Substantia nigra (tissue), 51 donors: ENCODE measurements at places on chromosomes 13 and 19.

GRCh38 chr19:42261763-42262162, 6.8 kb upstream of the ERF start:
- DNase-seq = no peak

- no peak for DNase-seq
Measured at GRCh38 chr19:35151273-35152065, 3.1 kb upstream of the FXYD5 start.

DNA sequence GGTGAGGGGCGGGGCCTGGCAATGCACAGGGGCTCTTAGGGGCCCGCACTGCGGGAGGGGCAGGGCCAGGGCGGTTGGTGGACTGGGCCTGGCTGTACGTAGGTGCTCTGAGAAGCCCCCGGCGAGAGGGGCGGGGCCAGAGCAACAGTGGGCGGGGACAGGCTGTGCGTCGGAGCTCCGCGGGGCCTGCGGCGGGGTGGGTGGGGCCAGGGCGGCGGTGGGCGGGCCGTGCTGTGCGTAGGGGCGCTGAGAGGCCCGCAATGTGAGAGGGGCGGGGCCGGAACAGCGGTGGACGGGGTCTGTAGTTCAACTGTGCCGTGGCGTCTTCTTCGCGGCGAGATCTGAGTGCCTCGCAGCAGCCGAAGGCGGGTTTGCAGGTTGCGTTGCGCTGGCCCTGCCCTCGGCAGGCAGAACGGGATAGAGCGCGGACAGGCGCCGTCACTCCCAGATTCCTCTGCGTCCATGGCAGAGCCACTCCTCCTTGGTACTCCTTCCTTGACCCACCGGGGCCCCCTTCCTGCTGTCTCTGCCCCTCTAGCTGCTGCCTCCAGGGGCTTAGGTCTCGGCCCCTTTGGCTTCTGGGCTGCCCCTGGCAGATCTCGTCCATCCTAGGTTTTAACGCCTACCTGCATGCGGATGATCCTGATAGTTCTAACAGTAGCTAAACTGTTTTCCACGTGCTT, 33.2 kb downstream of the CCNE1 start:
- peak; percentile 85 for DNase-seq

- no peak for DNase-seq
Measured at GRCh38 chr13:75038393-75039113, 443.4 kb downstream of the TBC1D4 start.

DNA sequence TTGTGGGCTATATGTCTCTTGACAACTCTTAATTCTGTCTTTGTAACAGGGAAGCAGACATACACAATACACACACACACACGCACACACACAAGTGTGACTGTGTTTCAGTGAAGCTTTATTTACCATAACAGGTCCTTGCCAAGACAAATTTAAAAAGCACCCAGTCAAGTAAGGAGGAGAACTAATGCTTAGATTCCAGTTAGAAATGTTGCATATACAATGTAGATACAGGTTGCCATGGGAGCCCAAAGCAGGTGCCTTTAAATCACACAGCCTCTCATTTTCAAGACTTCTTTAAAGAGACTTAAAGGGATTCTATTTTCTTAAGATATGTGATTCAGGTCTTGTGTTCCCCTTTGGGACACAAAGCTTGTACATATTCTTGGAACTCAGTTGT, 1551.9 kb downstream of the EFNB2 start:
- no peak for DNase-seq

DNA sequence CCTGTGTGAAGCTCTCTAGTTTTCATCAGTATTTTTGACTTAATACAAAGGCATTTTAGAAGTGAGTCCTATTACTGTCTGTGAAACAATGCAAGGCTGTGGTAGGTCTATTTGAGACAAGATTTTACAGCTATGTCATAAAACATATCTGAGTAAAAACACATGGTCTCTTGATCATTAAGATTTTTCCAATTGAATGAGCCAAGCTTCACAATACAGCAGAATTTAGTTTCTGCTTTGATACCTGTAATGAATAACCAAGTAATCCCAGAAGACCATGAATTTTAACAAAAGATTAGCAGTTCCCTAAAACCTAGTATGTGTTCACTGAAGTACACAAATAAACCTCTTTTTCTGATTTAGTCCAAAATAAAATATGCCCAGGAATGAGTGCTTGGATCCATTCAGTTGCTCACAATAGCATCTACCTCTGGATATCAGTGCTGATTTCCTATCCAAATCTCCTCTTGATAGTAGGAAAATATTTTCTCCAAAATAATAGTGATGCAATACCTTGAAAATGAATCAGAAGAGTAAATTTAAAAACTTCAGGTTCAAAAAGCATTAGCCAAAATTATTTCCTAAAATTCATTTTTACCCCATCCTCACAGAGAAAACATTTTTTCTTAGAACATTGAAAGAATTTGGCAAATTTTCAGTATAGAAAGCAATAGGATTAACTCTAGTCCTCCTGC, 533.5 kb upstream of the SGCG start:
- DNase-seq = no peak

GRCh38 chr13:41611385-41611784, 154.0 kb downstream of the RGCC start:
- peak; percentile 18 for DNase-seq

DNA sequence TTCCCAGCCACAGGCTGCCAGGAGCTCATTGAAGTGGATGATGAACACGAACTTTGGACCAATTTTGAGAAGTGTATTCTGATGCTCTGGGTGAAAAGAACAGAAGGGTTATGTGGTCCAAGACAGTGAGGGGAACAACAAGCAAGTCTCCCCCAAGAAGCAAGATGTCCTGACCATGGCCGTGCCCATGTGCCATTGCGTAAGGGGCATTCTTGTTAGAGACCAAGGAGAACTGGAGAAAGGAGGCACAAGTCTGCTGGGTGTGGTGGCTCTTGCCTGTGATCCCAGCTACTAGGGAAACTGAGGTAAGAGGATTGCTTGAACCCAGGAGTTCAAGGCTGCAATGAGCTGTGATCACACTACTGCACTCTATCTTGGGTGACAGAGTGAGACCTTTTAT, 27.0 kb upstream of the UBAC2 start:
- DNase-seq = no peak

DNA sequence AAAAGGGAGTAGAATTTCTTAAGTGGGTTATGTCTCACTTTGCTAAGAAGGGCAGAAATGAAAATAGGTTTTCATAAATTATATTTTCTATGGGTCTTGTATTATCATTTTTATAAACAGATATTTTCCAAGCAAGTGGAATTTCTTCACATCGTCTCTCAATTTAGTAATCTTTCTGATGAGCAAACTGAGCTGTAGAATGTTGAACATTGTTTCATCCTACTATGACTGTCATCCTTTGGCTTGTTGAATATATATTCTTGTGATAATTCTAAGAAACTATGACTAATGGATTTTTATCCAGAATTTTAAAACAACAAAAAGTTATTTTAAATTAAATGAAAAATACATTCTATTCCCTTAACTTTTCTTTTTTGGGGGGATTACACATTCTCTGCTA, 313.8 kb downstream of the ENOX1 start:
- DNase-seq = no peak

GRCh38 chr19:7869453-7869909, 4.7 kb downstream of the PRR36 start:
- DNase-seq = no peak

- DNase-seq = no peak
Measured at GRCh38 chr13:76768384-76768783, 117.8 kb downstream of the KCTD12 start.

GRCh38 chr13:31903111-31903815, 128.3 kb upstream of the FRY start:
- DNase-seq = no peak

- no peak for DNase-seq
Measured at GRCh38 chr13:77412860-77413259, 86.0 kb upstream of the MYCBP2 start.

DNA sequence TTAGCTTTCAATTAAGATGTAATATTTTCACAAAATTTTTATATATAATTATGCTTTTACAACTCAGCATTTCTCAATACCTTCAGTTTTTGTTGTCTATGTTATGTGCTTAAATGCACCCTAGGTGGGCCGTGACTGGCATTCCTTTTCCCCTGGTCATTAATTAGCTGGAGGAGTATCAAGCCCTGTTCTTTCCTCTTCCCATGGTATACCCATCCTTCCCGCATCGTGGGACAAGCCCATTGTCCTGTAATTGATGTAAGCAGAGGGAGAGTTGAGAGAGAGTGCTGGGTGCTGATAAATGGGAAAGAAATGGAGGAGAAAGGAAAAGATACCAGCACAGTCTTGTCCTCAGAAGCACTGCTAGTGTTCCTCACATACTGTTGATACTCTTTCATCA, 591.7 kb downstream of the GPC6 start:
- no peak for DNase-seq

DNA sequence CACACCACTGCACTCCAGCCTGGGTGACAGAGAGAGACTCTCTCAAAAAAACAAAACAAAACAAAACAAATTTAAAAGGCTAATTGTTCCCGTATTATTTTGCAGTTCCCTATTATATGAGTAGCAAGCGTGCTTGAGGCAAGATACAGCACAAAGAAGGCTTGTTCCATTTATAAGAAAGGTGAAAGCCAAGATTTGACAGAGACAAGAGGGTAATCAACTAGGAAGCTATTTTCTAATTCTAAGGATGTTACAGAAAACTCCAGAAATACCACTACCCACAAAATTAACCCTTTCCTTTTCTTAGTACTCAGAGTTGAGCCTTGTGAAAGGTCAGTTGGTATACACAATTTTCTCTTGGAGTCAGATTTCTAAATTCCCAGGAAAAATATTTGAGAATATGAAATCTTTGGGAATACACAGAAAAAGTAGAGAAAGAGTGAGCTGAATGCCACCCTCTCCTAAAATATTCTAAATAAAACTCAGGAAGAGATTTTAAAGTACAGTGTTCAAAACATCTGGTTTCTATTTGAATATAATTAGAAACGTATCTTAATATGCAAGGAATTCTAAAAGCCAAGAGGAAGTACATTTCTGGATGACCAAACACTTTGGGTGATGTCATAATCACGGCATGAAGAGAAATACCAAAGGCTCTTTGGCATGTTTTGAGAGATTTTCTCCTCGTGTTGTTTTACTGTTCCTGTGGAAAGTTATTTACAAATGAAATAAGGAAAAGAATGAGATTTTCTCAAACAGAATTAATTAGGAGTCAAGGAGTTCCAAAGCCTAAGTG, 63.0 kb upstream of the FLT1 start:
- no peak for DNase-seq

DNA sequence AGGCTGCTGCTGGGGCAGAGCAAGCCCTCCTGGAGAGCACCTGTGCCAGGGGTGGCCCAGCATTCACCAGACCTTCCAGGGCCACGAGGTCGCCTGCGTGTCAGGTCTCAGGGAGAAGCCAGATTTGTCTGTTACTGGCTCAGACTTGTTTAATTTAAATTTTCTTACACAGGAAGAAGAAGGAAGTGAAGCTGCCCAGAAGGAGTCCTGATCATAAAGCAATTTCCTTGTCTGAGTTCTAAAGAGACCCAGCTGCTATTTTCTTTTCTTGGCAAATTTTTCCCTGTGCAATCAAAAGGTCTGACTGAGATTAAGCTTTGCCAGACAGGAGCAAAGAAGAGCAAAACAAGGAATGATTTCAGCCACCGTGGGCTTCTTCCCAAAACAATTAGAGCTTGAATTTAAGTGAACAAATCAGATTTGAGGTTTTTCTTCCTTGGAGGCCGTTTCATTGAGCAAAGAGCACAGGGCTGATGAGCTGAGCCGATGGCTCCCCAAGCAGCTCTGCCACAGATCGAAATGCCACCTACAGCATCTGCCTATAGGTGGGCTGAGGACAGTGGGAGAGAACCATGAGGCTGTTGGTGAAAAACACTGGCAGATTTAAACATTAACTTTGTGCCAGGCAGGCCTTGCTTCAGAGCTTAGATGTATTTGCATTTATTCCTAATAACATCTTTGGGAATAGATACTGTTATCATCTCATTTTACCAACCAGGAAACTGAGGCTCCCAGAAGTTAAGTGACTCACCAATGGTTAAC, 40.1 kb downstream of the HSPH1 start:
- no peak for DNase-seq

GRCh38 chr19:21691661-21692060, 75.7 kb downstream of the ZNF100 start:
- DNase-seq = no peak

- no peak for DNase-seq
Measured at GRCh38 chr13:26707122-26708006, 53.2 kb downstream of the GPR12 start.

GRCh38 chr13:106756446-106756845, 188.5 kb upstream of the ARGLU1 start:
- no peak for DNase-seq

- peak; percentile 32 for DNase-seq
Measured at GRCh38 chr19:48746738-48747575, at the start of gene IZUMO1. IZUMO1 (minus strand) TSS chr19:48746909; CDS start chr19:48745859, 1,050 bp downstream.

- no peak for DNase-seq
Measured at GRCh38 chr13:54709546-54709945, 1680.9 kb downstream of the OLFM4 start.
